ENCODE measurements at places on chromosomes 1 and 21.
A peak's percentile ranks its signal among the peaks of the same experiment; 100 is the strongest.

GRCh38 chr1:155170101-155170785 is 2.9 kb downstream of the KRTCAP2 start:
- no peak for DNase-seq

DNA sequence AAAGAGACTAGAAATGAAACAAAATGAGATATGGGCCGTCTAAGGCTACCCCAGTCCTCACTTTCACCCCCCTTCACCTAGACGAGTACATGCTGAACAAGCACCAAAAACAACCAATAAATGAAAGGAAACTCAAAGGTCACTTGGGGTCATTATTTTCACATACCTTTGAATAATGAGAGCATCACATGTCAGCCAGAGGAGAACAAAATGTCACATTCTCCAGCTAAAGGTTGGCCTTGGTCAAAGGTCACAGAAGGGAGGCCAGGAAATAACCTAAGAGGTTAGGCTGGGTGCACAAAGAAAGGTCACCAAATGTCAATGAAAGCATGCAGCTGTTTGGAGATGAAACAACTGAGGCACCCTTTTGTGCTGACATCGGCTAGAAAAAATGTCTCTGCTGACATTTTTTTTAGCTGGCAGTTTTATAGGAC is 288.7 kb upstream of the USP25 start:
- DNase-seq, result no peak

- DNase-seq, result no peak
These were observed 86.9 kb downstream of the LRRC8D start for GRCh38 chr1:89907727-89908212.

DNA sequence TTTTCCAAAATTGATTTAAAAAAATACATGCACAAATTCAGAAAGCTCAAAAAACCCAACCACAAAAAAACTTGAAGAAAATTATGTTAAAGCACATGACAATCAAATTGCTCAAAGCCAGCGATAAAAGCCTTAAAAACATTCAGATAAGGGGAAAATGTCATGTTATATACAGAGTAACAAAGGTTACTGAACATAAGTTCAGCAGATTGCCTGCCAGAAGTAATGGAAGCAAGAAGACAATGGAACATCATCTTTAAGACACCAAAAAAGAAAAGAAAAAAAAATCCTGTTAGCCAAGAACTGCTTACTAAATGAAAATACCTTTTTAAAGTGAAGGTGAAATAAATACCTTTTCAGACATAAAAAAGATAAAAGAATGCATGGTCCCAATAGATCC is 147.2 kb upstream of the SGIP1 start:
- DNase-seq, result no peak

DNA sequence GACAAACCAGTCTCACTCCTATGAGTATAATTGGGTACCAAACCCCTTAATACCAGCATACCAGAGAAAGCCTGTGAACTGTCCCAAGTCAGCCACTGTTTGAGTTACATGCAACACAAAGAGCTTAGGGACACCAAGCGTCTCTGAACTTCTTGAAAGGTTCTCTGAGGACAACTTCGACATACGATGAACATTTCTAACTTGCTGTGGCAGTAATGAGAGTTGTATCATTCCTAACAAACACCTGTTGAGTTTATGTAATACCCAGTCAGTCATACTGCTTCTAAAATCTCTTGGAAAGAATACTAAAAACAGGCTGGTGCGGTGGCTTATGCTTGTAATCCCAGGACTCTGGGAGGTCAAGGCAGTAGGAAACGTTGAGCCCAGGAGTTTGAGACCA is 18.4 kb downstream of the CCT8 start:
- DNase-seq, result no peak

DNA sequence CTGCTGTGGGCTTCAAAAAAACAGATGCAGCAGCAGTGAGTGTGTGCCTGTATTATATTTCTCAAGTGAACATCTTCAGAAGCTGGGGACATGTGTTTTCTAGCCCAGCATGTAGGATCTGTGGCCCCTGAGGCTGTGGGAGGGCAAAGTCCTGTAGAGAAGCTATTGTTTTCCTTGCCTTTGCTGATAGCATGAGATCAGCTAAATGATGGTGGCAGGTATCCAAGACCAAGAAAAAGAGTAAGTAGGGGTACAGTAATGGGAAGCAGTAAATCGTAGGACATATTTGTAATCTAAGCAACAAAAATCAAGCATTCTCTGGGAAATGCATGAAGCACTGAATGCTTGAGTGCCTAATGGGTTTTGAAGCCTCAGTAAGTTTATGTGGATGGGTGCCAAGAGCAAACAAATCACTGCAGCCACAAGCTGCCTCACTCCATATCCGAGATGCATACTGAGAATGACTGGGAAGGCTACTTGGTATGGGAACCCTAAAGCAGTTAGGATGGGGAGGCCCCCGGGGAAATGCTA is 98.3 kb downstream of the CD58 start:
- DNase-seq, result no peak

DNA sequence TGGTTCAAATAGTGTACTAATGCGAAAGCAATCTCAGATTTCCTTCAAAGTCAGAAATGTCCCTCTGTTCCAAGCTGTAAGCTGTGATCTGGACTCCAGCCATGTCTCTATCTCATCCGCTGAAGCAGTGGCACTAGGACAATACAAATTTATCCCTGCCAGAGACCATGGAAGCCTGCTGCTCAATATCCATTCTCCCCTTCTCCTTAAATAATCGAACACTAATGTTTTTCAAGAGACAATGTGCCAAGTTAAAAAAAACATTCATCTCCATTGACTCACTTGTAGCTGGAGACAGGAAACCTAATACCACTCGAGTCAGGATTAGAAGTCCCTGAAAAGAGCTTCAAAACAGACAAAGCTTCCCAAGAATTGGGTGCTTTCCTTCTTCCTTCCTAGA is 38.5 kb upstream of the PGBD5 start:
- no peak for DNase-seq

- no peak for DNase-seq
These were observed 28.9 kb downstream of the ERI3 start for GRCh38 chr1:44326024-44326701.

- no peak for DNase-seq
These were observed 25.2 kb upstream of the RCAN1 start for GRCh38 chr21:34639882-34640788.

DNA sequence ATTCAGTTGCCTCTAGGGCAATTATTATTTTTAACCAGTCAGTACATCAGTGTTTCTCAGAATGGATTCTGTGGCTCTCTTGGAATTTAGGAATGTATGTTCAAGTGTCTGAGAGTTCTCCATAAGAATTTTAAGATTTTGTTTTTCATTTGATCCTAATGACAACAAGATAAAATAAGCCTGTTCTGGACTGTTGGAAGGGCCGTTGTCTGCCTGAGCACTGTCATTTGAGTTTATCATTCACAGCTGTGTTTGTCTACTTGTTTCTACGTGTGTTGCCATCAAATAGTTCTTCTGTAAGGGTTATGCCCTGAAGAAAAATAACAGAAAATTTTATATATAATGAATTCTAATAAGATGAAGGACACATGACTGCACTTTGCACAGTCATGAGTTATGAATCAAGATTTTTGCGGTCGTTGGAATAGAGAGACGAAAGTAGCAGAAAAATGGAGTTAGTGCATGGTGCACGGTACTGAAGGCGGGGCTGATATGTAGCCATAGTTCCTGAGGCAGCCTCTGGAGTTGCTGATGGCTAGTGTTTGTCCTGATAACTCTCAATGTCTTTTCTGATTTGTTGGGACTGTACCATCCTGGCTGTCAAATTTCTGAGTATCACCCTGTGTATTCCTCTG is 92.5 kb downstream of the NOS1AP start:
- no peak for DNase-seq

DNA sequence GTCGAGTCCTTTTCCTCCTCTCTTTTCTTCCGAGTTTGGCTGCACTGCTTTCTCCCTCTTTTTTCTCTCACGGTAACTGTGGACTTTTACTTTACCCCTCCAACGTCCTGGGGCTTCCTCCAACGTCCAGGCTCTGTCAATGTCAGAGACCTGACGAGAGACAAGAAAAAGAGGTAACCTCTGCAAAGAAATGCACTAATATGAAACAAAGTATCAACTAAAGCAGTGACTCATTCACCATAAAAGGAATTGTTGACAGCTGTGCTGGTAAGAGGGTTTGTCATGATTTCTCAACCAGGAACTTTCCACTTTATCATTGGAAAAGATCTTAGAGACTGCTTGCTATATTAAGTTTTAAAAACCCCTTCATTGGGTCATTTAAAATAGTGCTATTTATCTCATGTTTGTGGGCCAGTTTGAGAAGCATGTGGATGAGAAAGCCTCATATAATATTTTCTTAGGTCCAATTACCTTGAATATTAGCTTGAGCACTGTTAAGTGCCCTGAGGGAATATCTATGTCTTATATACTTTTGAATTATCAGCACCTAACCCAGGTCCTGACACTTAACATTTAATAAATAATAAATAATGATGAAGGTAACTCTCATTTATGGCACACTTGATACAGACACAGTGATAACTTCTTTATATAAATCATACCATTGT is at the start of gene GBP2:
Gene GBP2 (minus strand): TSS at position 202 of the 668 bp plus-strand sequence. CDS start 4,148 bp downstream, outside the sequence.
- DNase-seq, result no peak

- peak; percentile 53 for DNase-seq
These were observed 4.0 kb downstream of the WDR26 start for GRCh38 chr1:224430511-224431113.

GRCh38 chr1:236282425-236282716 is 613 bp upstream of the ERO1B start:
- DNase-seq, result no peak

GRCh38 chr1:214840356-214840755 is 237.4 kb downstream of the CENPF start:
- DNase-seq, result no peak

DNA sequence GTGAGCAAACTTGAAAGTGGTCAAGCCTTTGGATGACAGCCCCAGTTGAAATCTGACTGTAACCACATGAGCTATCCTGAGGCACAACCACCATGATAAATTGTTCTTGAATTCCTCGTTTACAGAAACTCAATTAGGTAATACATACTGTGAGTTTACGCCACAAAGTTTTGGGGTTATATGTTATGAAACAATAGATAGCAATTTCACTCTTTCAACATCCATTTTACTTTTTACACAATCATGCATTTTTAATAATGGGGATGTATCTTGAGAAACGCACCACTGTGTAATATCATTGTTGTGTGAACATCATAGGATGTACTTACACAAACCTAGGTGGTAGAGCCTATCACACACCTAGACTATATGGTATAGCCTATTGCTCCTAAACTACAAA is 35.4 kb downstream of the OR2C3 start:
- DNase-seq, result no peak

DNA sequence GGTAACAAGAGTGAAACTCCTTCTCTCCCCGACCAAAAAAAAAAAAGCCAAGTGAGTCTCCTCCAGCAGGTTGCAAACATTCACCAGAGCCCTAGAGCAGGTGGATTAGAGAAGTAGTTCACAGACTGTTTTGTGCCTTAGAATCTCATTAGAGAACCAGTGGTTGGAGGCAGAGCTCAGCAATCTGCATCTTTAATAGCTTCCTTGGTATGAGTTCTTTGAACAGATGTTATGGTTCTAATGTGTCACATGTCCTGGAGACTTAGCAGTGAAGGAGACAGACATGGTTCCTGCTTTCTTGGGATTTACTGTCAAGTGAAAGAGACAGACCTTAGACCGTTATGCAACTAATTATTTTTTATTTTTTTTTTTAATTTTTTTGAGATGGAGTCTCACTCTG is 26.8 kb downstream of the SESN2 start:
- no peak for DNase-seq

DNA sequence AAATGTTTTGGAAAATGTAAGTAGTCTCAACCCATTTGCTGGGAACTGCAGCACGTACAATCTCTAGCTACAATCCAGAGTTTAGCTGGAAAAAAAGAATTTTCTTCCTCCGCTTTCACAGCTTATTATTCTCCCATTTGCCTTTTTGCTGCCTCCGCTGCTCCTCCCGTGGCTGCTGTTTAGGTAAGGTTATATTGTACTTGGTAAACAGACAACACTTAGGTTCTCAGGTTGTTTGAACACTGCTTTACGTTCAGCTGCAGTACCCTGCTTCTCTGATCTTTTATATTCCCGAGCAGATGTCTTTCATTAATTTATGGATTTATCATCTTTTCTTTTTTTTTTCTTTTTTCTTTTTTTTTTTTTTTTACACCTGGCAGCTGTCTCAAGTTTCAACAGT is 14.3 kb downstream of the PROX1 start:
- DNase-seq, result no peak

GRCh38 chr1:156464825-156465452 is 35.6 kb downstream of the MEF2D start:
- no peak for DNase-seq

GRCh38 chr1:40783001-40783905 is at the start of gene KCNQ4:
TSS of gene KCNQ4 (plus strand) at chr1:40783787. CDS start at chr1:40784094, 307 bp downstream.
- DNase-seq, result peak; percentile 84

DNA sequence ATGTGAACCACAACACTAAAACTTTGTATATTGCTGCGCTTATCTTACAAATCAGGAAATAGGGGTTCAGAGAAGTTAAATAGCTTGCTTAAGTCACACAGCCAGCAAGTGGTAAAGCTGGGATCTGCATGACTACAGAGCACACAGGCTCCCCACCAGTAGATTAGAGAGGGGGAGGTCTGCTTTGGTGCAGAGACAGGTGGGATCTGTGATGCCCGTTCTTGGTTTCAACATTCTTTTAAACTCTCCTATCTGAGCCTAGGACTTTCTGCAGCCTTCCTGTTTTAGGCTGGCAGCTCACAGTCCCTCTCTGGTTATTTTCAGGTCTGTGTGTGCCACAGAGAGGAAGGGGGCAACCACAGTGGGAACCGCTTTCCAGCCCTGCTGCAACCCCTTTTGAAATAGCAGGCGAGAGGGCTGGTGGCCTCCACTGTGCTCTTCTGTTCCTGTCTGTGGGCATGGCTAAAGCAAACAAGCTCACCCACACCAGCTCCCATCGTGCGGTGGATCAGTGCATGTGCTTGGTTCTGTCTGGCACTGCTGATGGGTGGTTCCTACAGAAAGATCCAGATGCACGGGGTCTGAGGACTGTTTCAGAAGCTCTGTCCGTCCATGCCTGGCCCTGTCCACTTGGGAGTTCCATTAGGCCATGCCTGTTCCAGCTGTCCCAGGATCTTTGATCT is 1.7 kb upstream of the IL6R start:
- no peak for DNase-seq

- no peak for DNase-seq
These were observed 35.3 kb downstream of the ACOT11 start for GRCh38 chr1:54583307-54583686.

GRCh38 chr1:5514527-5515183 is 477.6 kb downstream of the NPHP4 start:
- DNase-seq, result peak; percentile 84

DNA sequence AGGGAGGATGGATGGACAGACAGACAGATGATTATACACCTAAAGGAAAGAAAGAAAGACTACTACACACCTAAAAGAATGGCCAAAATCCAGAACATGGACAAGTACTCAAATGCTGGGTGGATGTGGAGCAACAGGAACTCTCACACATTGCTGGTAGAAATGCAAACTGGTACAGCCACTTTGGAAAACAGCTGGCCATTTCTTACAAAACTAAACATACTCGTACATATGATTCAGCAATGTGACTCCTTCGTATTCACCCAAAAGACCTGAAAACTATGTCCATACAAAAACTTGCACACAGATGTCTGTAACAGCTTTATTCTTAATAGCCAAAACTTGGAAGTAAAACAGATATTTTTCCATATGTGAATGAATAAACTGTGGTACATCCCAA is 51.3 kb downstream of the PRPF38A start:
- no peak for DNase-seq
